ENCODE measurements at places on chromosomes 12 and 14. TPM values are rescaled to one million over a fixed set of nuclear protein-coding genes. Genes with fewer than 3 reads are reported as not detected.

C12orf60 gene
- 1.9 TPM for polyA plus RNA-seq

PLCZ1 gene
- polyA plus RNA-seq: not detected

NTF3 gene
- 12.7 TPM for polyA plus RNA-seq

DCN gene
- 74.0 TPM for polyA plus RNA-seq

ASIC1 gene
- polyA plus RNA-seq: not detected

KCNH3 gene
- polyA plus RNA-seq: 1.5 TPM

LRTM2 gene
- polyA plus RNA-seq: not detected

KCNA1 gene
- not detected for polyA plus RNA-seq

STAC3 gene
- polyA plus RNA-seq: 0.82 TPM

KRT6C gene
- polyA plus RNA-seq: 0.25 TPM

GPR65 gene
- 1.9 TPM for polyA plus RNA-seq

TTC6 gene
- polyA plus RNA-seq: not detected

MAP3K12 gene
- polyA plus RNA-seq: 68.4 TPM

OR4L1 gene
- not detected for polyA plus RNA-seq

ACSM4 gene
- not detected for polyA plus RNA-seq

SLC6A13 gene
- not detected for polyA plus RNA-seq

GDF11 gene
- 4.2 TPM for polyA plus RNA-seq

MYH7 gene
- polyA plus RNA-seq: 1.6 TPM

PIANP gene
- polyA plus RNA-seq: 4.3 TPM

MYF6 gene
- not detected for polyA plus RNA-seq

IFI27 gene
- polyA plus RNA-seq: 107 TPM

FAM181A gene
- polyA plus RNA-seq: not detected

MIS18BP1 gene
- polyA plus RNA-seq: 23.8 TPM

DIO3 gene
- polyA plus RNA-seq: 0.05 TPM

CLEC4D gene
- not detected for polyA plus RNA-seq

LHX5 gene
- not detected for polyA plus RNA-seq

SNW1 gene
- 60.5 TPM for polyA plus RNA-seq

KLHDC1 gene
- 6.2 TPM for polyA plus RNA-seq
